ENCODE measurements at places on chromosomes 12 and 14. TPM values are rescaled to one million over a fixed set of nuclear protein-coding genes. Genes with fewer than 3 reads are reported as not detected.
A peak's percentile ranks its signal among the peaks of the same experiment; 100 is the strongest.

- no peak for DNase-seq
Measured at GRCh38 chr12:124026755-124027745, 54.0 kb downstream of the ZNF664 start.

GRCh38 chr12:82144505-82144904, 213.7 kb downstream of the CCDC59 start:
- no peak for DNase-seq

GRCh38 chr14:69643430-69644200, 32.2 kb downstream of the SUSD6 start:
- DNase-seq, result no peak

DNA sequence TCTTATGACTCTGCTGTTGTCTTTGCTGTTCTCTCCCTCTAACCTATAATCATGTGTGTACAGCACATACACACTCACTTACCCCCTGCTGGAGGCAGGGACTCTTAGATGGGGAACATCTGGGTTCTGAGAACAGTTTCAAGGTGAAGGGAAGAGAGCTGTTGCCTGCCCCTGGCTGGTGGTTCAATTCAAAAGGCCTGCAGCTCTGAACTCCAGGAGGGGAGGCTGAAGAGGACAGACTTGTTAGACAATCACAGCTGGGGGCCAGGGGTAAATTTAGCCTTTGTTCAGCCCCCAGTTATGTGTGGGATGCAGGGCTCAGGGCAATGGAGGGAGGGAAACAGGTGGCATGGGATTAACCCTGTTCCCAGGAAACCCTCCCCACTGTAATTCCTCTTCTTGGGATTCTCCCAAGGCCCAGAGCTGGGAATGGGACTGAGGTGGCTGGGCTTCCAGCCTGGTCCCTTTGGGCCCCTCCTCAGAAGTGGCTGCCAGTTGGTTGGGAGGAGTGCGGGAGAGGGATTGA, 1.9 kb downstream of the MYL6B start:
- no peak for DNase-seq

DNA sequence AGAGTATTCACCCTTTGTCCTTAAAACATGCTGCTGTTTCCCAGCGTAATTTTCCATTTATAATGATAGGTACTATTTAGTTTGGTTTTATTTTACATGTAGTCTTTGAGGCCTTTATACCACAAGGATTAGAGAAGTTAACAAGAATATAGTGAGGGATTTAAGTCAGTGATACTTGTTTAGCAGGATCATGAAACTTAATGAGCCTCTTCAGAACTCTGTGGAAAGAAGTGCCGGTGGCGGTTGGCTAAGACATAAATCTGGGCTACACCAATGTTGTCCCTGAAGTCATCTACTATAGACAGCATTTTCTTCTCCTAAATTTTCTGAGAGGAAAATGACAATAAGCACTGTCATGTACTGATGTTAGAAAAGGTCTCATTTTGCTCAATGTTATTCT, 1226.0 kb upstream of the SEL1L start:
- DNase-seq, result no peak

DNA sequence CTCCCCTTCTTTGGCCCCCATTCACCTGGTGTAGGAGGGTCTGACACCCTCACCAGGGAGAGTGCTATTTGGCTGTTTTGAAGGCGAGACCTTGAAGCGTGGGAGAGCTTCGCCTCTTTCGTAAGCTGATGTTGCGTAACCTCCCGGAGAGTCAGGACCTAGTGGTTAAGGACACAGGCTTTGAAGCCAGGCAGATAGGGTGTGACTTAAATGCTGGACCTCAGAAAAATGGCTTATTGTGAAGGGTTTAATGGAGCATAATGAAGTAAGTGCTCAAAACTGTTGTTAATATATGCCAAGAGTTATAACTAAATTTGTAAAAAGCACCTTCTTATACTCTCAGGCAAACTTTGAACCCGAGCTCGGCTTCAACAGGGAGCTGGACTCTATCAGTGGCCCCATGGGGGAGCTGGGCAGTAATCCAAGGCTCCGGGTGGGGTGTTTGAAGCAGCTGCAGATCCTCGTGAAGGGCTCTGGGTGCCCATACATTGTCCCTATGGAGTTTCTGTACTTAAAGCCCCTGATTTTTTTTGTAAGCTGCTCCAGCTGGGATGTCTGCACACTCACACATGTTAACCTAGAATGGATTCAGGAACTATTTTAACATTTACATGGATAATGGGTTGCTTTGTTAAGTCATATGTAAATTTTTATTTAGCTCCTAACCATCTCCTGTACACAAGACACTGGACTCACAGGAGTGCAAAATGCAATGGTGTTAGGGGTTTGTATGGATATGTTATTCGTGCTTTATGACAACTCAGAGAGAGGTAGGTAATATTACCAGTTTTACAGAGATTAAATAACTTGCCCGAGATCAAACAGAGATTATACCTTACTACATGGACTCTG, 26.0 kb downstream of the PPFIBP1 start:
- DNase-seq, result peak; percentile 33

GRCh38 chr12:51200806-51201205, 17.1 kb downstream of the POU6F1 start:
- DNase-seq, result no peak

DNA sequence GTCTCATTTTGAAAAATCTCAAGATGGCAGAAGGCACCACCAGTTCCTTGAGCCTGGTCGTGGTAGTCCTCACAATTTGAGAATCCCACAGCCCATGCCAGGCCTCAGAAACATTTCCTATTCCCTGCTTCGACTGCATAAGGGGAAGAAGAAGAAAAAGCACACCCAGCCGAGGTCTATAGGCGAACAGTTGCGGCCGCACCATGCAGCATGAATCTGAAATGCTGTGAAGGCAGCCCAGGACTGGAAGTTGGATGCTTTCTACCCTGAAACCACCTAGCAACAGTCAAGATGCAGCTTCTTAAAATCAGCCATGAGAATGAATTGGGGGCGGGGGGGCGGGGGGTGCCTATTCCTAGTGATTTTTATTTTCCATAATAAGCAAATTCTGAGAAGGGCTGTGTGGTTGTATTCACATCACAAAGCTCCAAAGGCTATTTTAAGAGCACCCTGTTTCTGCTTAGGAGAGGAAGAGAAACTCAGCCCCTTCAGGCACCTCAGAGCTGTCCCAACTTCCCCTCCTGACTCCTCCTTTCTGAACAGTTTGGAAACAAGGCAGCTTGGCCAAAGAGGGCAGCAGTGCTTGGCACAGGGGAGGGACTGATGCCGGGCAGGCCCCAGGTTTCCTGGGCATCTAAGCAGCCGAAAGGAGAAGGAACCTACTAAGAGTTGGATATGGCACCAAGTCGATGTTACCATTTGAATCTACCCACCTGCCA, 172.5 kb upstream of the FOXN3 start:
- no peak for DNase-seq

The SOAT2 gene
- total RNA-seq, result not detected

The CLEC6A gene
- total RNA-seq, result not detected

Data from skin of body (tissue), 3 donors.